GM23338 (cell line): ENCODE measurements at places on chromosomes 11 and 22.

- peak overlapping the region; percentile 97 for H3K27ac ChIP-seq
- H3K4me3 ChIP-seq, result 0 out of 2 replicates have a peak overlapping the region, but pooled peaks have one; percentile 28
Observed at GRCh38 chr11:61833471-61833870, 5.4 kb downstream of the FADS2 start.

- no peak overlapping the region for H3K4me3 ChIP-seq
- no peaks in the 10 kb centered on the region for H3K4me1 ChIP-seq
- H3K27me3 ChIP-seq, result no peaks in the 10 kb centered on the region
Observed at GRCh38 chr11:59418156-59418555, 8.1 kb downstream of the OR5A2 start.

GRCh38 chr11:69808667-69809086 lies 10.5 kb downstream of the FGF3 start:
- H3K4me1 ChIP-seq, result no peaks in the 10 kb centered on the region
- no peak overlapping the region for H3K27ac ChIP-seq
- H3K4me3 ChIP-seq, result no peak overlapping the region
- H3K36me3 ChIP-seq, result no peaks in the 10 kb centered on the region

- no peak for DNase-seq
- no peaks in the 10 kb centered on the region for H3K36me3 ChIP-seq
- H3K4me1 ChIP-seq, result peaks cover 13% of the 10 kb centered on the region; the same call in 1 of the 2 replicates
Observed at GRCh38 chr11:36102868-36103267, 159.0 kb downstream of the LDLRAD3 start.

DNA sequence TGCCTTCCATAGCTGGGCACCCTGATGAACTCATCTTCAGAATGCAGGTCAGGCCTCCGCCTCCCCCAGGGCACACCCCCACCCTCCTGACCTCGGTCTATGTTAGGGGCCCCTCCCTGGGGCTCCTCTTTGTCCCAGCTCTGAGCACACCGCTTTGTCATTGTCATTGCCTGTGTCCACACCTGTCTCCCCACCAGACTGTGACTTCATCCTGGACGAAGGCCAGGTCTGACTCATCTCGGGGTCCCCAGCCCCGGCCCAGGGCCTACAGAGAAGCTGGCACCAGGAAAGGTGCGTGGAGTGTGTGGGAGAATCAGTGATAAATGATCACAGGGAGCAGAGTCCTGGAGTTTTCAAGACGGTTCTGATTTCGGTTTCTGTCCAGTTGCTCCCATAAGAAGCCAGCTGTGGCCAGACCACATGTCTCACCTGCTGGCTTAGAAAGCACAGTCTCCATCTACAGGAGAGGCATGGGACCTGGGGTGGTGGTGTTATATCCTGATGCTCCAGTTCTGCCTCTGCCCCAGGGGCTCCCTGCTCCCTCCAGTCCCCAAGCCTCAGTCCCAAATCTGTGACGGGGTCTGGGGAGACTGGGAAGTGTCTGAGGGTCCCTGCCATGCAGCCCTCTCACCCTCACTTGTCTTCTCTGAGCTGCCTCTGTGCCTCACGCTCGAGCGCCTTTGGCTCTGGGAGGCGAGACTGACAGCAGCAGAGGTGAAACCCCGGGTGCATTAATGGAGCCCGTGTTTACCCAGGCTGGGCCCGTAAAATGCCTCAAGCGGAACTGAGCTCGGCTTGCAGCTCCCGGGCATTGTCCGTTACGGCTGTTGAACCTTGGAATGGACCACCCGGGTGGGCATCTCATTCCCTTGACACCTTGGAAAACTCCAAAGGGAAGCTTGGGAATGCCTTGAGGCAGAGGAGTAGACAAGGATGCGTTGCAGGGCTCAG lies 85.5 kb upstream of the WNT11 start:
- no peak overlapping the region for H3K27ac ChIP-seq
- no peaks in the 10 kb centered on the region for H3K27me3 ChIP-seq
- H3K36me3 ChIP-seq, result no peaks in the 10 kb centered on the region
- H3K4me3 ChIP-seq, result no peak overlapping the region
- no peaks in the 10 kb centered on the region for H3K4me1 ChIP-seq

- H3K27me3 ChIP-seq, result no peaks in the 10 kb centered on the region
- peak overlapping the region; percentile 91; the same call in 1 of the 2 replicates for H3K27ac ChIP-seq
- DNase-seq, result no peak
- H3K4me3 ChIP-seq, result no peak overlapping the region
- H3K4me1 ChIP-seq, result peaks cover 49% of the 10 kb centered on the region
Observed at GRCh38 chr11:93492464-93493251, 50.5 kb downstream of the SMCO4 start.

GRCh38 chr11:114340311-114341131 lies 44.3 kb downstream of the NNMT start:
- H3K27ac ChIP-seq, result no peak overlapping the region
- no peaks in the 10 kb centered on the region for H3K36me3 ChIP-seq
- H3K4me3 ChIP-seq, result no peak overlapping the region
- DNase-seq, result peak; percentile 92
- H3K27me3 ChIP-seq, result no peaks in the 10 kb centered on the region

DNA sequence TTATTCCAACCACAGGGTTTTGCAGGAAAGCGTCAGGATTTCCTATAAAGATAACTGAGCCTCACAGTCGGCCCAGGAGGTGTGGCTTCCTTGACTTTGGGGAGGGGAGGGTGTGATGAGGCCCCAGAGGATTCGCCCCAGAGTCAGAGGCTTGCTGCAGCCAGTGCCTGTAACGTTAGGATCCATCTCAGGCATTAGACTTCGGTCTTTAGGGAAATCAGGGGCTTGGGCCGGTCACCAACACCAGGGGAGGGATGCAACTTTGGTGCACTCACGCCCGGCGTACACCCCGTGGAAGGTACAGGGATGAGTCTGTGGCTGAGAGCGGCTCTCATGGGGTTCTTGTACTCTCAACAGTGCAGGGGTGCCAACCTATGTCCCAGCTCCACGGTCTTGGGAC lies 5.7 kb upstream of the ANO1 start:
- no peaks in the 10 kb centered on the region for H3K36me3 ChIP-seq
- peak; percentile 39 for DNase-seq
- H3K27me3 ChIP-seq, result peaks cover 46% of the 10 kb centered on the region
- peak overlapping the region; percentile 32; the same call in 1 of the 2 replicates for H3K4me3 ChIP-seq
- H3K4me1 ChIP-seq, result peaks cover 36% of the 10 kb centered on the region

GRCh38 chr22:30116362-30117117 lies 36.3 kb downstream of the HORMAD2 start:
- H3K36me3 ChIP-seq, result no peaks in the 10 kb centered on the region
- H3K4me3 ChIP-seq, result no peak overlapping the region
